ENCODE measurements at places on chromosomes 7 and 10.

GRCh38 chr10:122220736-122221135, 50.4 kb upstream of the BTBD16 start:
- DNase-seq: no peak

DNA sequence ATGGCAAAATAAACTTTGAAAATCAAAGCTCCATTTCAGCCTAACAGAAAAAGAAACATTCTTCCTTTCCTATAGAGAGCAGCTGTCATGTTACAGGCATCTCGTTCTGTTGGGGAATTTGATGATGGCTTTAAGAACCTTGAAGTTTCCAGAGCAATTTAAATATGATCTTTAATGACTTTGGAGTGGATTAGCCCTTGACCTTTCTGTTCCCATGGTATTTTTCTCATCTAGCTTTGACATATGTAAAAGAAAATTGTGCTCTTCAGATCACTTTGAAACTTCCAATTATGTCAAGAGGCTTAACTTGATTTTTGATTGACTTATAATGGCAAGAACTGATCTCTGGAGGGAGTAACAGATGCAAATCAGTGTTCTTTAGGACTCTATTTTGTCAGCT, 157.6 kb upstream of the SEMA3E start:
- no peak for DNase-seq

GRCh38 chr7:18577096-18577771, 81.7 kb downstream of the HDAC9 start:
- DNase-seq: no peak

GRCh38 chr10:79367426-79368189, 20.3 kb downstream of the PPIF start:
- peak; percentile 61 for DNase-seq

- DNase-seq: no peak
Measured at GRCh38 chr10:89248-89647, 40.2 kb upstream of the TUBB8 start.

GRCh38 chr10:119370111-119370741, 162.9 kb downstream of the GRK5 start:
- DNase-seq: peak; percentile 70

DNA sequence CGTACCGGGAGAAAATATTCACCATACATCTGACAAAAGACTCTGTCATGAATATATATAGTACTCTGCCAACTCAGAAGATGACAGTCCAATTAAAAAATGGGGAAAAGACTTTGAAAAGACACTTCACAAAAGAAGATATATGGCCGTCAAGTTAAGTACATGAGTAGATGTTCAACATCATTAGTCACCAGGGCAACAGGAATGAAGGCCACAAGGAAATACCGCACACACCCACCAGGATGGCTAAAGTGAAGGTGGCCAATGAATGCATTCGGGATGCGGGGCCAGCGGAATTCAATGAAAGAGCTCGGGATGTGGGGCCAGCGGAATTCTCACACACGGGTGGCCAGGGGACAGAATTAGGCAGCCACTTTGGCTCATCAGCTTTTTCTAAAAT, 42.2 kb downstream of the MAD1L1 start:
- DNase-seq: peak; percentile 31

DNA sequence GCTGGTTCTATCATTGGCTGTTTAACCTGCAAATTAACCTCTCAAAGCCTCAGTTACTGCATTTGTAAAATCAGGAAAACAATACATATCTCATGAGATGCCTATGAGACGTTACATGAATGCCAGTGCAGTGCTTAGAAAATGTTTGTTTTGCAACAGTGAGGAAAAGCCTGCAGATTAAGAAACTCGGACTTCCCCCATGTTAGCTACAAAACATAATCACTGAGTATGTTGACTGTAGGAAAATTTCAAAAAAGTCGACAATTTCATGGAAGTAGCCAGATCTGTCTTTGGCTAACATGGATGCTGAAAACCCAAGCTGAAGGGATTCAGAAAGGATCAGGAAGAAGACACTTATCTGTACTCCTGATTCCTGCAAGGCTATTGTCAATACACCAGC, 121.4 kb downstream of the TRIL start:
- no peak for DNase-seq

- DNase-seq: no peak
Measured at GRCh38 chr7:32318300-32319011, 171.7 kb downstream of the LSM5 start.

DNA sequence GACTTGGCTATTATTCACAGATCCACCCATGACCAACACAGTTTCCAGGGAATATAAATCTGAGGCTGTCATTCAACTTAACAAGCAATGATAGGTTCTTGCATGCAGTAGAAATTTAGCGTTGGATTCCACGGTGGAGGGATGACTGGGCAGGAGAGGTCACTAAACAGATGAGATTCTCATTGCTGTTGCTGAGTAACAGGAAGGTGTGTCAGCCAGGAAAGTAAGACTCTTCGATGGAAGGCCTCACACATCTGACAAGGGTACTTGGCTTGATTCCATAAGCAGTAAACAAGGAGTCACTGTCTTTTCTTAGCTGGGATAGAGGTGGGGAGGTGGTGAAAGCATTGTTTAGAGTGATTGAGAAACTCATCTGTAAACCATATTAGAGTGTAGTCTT, 1152.0 kb downstream of the SORCS3 start:
- DNase-seq: peak; percentile 8

- no peak for DNase-seq
Measured at GRCh38 chr10:48633381-48634197, 28.7 kb upstream of the ARHGAP22 start.

- no peak for DNase-seq
Measured at GRCh38 chr10:132554053-132554990, 16.7 kb downstream of the INPP5A start.

DNA sequence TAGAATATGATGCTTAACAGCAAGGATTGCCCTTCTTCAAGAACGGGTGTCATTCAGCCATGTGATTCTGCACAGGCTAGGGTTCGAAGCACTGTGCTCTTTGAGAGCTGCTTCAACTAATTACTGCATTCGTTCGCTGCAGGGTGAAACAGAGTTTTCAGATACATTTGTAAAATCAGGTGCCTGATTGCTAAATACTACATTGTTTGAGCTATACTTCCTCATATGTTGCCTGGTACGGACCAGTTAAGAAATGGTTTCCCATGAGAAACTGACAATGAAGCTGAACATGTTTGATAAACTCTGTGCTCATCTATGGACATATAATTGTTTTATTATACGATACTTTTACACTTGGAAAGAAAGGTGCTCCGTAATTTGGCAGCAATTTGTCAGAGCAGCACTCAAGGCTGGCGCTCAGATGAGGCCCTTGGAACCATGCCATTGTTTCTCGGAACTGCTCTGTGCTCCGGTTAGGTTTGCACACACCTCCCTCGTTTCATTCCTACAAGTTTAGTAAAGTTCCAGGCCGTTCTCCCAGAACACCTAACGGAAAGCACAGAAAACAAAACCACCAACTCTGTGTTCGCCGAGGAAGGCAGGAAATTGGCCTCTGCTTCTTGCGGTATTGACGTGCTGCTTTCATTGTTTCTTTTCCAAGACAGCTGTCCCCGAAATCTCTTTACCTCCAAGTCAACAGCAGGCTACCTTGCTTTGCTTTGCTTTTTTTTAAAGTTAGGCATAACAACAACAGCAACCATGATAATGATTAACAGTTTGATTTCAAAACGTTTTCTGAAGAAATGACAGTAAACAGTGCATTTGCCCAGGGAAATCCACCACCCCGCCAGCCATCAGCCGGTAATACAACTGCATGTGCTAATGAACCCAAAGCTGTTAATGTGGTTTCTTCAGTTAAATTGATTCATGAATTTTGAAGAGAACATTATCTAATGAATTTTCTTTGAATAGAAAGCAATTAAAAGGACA, 206.9 kb downstream of the EBF3 start:
- no peak for DNase-seq

DNA sequence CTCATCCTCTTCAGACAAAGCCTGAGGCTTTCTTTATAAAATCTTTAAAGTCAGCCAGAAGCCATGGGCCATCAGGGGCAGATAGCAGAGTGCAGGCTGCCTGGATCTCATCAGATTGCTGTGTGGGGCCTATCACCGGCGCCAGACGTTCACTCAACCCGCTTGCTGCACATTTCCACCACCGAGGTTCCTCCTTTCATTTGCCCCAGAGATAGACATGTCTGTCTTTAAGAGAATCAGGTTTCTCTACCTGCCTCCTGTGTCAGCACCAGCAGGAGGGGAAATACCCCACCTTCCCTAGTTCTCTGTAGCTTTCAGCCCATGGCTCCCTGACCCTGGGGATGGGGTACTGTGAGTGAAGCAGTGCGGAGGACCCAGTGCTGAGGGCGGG, 22.0 kb downstream of the SLC18A2 start:
- DNase-seq: no peak

GRCh38 chr7:1572111-1572822, 2.4 kb upstream of the PSMG3 start:
- DNase-seq: no peak

DNA sequence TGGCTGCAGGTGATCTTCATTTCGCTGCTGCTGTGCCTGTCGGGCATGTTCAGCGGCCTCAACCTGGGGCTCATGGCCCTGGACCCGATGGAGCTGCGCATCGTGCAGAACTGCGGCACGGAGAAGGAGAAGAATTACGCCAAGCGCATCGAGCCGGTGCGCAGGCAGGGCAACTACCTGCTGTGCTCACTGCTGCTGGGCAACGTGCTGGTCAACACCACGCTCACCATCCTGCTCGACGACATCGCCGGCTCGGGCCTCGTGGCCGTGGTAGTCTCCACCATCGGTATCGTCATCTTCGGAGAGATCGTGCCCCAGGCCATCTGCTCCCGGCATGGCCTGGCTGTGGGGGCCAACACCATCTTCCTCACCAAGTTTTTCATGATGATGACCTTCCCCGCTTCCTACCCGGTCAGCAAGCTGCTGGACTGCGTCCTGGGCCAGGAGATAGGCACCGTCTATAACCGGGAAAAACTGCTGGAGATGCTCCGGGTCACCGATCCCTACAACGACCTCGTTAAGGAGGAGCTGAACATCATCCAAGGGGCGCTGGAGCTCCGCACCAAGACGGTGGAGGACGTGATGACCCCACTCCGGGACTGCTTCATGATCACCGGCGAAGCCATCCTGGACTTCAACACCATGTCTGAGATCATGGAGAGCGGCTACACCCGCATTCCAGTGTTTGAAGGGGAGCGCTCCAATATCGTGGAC, 1.3 kb downstream of the CNNM2 start:
- DNase-seq: peak; percentile 8

DNA sequence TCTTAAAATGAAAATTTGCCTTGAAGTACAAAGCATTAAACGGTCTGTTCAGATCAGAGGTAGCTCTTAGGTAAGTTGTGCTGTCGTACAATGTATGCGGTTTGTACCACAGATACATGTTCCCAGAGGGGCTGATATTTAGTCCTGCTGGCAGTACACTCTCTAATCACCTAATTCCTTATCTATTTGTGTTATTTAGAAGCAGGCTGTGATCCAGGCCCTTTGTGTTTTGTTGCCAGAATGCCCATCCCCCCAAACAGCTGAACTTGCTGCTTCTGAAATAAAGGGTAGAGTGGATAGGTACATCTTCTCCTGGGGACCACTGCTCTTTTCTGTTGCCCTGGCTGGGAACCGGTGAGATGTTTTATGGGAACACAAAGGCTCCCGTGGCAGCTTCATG, 84.5 kb downstream of the SND1 start:
- no peak for DNase-seq

Measured in ELR (cell line).